ENCODE measurements at places on chromosomes 4 and X. TPM values are rescaled to one million over a fixed set of nuclear protein-coding genes. Genes with fewer than 3 reads are reported as not detected.

Gene DMD
- 0.14 TPM for total RNA-seq

Gene ARSJ
- 0.05 TPM for total RNA-seq

Gene SLC6A14
- total RNA-seq, result not detected

Gene WAS
- total RNA-seq, result 77.8 TPM

Gene AKAP4
- total RNA-seq, result not detected

Gene PASD1
- not detected for total RNA-seq

Gene SMIM31
- total RNA-seq, result not detected

Gene ZMAT1
- 2.8 TPM for total RNA-seq

Gene NPY5R
- total RNA-seq, result not detected

Gene ADH6
- not detected for total RNA-seq

Gene SPACA5
- total RNA-seq, result not detected

Gene PCDH18
- 0.05 TPM for total RNA-seq

Gene SAGE1
- not detected for total RNA-seq

Gene ERCC6L
- total RNA-seq, result 9.5 TPM

Gene IGFBP7
- total RNA-seq, result 0.17 TPM

Gene PCSK1N
- 1.7 TPM for total RNA-seq

Gene AFAP1
- 26.7 TPM for total RNA-seq

Gene IL1RAPL2
- total RNA-seq, result not detected

Gene SYTL5
- not detected for total RNA-seq

Gene DDX53
- total RNA-seq, result not detected

Gene SH3D19
- not detected for total RNA-seq

Gene ATP10D
- 2.7 TPM for total RNA-seq

Gene FREM3
- not detected for total RNA-seq

Gene ZFX
- 27.1 TPM for total RNA-seq

Gene BEX5
- 6.6 TPM for total RNA-seq

Gene STATH
- not detected for total RNA-seq

Gene FGA
- total RNA-seq, result not detected

Gene RTL3
- total RNA-seq, result not detected
